ENCODE measurements at places on chromosomes 11 and 22.
A peak's percentile ranks its signal among the peaks of the same experiment; 100 is the strongest.

DNA sequence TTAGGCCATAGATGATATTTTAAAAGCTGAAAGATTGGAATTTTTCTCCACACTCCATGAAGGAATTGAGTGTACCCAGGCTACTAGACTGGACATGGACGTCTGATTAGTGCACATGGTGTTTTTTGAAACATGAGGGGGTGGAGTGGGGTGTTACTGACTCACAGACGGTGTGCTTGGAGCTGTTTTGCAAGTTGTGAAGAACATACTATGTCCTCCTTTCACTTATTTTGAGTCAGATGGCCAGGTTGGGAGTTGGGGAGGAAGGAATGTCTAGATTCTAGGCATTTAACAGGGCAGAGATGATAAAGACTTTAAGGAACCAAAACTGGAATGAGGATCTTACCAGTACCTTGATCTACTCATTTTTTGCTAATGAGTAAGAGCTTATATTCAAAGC is 158.1 kb upstream of the MTNR1B start:
- DNase-seq, result no peak

DNA sequence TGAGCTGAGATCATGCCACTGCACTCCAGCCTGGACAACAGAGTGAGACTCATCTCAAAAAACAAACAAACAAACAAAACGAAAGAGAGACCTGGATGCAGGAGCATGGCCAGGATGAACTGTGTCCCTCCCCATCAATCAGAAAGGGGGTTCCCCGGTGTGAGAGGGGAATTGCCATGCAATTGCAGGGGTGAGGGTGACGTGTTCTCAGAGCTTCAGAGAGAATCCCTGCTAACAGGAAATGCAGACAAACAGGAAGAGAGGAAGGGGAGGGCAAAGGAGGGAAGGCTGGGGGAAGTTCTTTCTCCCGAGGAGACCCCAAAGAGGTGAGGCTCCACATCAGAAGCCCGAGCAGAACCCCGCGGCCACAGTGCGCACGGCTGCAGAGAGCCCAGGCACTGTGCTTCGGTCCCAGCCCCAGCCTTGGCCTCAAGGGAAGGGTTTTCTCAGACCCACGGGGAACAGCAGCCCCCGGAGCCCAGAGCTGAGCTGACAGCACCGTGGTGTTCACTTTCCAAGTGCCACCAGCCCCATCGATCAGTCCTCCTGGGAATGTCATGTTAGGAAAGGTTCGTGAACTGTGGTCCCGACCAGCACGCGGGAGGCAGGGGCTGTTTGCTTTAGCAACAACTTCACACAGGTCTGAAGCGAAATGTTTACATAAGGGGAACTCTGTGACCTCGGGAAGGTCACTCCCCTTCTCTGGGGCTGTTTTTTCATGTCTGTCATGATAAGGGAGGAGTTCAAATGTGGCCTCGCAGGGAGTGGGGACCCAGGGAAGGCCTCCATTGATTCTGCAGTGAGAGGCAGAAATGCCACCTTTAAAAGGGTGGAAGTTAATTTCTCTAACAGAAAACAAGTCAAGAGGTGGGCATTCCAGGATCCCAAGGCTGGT is 108.0 kb upstream of the ANO1 start:
- DNase-seq, result no peak

GRCh38 chr11:2211113-2211971 is 39.7 kb upstream of the TH start:
- DNase-seq, result no peak

DNA sequence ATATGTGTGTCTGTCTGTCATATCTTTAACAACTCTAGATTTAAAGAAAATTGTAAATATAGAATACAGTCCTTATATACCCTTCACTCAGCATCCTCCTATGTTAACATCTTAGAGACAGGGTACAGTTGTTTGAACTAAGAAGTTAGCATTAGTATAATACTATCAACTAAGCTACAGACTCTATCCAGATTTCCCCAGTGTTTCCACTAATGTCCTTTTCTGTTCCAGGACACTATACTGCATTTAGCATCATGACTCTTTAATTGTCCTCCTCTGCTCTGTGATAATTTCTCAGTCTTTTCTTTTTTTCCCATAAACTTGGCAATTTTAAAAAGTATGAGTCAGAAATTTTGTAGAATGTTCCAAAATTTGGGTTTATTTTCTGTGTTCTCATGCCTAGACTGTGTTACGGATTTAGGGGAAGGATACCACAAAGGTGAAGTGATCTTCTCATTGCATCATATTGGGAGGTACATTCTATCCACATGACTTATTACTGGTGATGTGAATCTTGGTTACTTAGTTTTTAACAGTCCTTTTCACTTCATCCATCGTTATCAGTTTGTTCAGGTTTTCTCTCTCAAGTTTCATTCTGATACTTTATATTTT is 168.4 kb downstream of the SBF2 start:
- no peak for DNase-seq

DNA sequence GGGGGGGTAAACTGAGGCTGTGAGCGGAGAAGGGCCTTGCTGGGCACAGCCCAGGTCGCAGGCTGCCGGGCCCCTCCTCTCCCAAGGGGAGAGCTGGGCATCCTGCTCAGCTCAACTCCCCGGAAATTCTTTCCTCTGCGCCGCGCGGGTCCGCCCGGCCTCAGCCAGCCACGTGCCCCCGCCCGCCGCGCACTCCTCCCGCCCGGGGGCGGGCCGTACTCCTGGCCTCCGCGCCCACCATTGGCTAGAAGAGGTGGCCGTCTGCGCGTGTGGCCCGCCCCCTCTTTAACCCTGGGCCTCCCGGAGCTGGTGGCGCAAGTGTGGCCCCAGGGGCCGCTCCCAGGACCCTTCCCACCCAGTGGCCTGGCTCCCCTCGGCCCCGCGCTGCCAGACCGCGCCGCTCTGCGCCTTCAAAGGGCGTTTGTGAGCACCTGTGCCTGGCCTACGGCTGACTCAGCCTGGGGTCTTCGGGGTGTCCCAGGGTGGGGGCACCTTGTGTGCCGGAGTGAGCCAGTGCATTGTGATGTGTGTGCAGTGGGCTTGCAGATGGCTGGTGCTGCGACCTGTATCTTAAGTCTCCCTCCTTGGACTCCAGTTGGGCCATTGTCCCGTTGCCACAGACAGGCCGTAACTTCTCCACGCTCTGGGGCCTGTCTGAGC is 2.0 kb downstream of the MRGPRF start:
- DNase-seq, result no peak

DNA sequence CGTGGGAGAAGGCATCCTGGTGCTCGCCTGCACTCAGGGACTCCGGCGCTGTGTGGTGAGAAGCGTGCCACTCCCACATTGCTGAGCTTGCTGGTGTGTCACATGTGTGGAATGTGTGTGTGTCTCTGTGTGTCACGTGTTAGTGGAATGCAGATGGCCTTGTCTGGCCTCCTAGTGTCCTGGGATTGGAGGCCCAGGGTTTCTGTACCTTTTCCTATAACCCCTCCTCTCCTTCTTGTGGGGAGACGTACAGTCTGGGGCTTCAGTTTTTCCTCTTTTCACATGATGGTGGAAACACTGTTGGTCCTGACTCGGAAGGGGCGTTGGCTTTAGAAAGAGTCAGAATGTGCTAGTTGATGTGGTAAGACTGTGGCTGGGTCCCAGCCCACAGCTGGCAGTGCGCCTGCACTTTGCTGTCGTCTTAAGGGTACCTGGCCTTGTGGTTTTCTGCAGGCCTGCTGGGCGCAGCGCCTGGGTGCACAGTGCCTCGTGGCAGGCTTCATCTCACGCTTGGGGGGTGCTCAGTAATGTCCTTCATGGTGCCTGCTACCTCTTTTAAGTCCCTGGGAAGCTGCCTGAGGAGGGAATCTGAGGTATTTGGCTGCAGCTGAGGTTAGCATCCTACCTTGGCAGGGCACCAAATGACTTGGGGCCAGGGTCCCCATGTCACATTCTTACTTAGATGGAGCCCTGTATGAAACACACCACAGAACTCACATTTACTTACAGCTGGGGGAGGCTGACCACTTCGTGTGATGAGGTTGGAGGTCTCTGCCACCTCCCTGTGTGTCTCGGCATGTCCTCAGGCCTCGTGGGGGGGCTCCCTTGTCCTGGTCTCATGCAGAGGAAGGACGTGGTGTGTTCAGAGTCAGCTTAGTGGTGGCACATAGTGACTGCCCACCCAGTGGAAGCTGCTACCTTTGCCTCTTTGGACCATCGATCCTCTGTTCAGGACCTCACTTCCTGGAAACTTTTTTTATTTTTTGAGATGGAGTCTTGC is 61.9 kb downstream of the MED15 start:
- peak; percentile 51 for DNase-seq

GRCh38 chr11:73252577-73253191 is 19.5 kb upstream of the P2RY6 start:
- DNase-seq, result no peak

DNA sequence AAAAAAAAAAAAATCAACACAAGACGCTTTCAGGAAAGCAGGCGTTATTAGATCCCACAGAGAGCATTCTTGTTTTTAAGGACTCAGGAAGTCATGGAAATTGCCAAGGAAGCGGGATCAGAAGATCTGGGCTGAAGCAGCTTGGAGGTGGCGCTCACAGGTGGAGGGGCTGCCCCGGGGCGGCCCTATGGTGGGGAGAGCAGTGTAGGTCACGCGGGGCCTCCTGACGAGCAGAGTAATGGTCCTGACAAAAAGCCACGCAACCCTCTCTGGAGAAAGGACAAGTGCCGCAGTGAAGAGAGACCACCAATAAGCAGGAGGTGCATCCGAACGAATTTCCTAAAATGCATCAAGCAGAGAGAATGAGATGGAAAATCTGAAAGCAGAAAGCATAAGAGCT is 407.0 kb downstream of the BRD1 start:
- DNase-seq, result no peak

DNA sequence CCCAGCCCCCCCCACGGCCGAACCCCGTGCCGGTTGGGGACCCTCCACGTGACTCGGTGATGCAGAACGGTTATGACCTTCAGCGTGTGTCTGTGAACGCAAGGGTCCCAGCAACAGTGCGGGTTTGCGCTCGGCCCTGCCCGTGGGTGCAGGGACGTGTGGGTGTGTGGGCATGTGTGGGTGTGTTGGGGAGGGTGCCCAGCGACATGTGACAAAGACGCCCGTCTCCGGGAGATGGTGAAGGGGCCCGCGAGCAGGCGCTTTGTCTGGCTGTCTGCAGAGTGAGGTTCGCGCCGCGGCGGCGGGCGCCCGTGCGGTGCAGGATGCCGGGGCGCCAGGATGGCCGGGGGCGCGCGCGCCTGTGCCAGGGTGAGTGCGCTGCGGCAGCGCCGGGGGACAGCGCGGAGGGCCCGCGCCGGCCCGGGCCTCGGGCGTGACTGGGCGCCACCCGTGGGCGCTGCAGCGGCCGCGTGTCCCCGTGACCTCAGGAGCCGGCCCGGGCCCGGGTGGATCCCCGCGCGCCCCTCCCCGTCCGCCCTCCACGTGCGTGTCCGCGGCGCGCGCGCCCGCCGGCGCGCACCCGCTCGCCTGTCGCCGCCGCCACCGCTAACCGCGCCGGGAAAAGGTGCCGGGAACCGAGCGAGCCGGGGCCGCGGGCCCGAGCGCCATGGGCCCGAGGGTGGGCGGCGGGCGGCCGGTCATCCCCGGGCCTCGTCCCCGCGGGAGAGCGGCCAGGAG is at the start of gene LRFN4:
Gene LRFN4, plus strand, starts transcription at position 569 of the 738 bp plus-strand sequence. CDS start 681 bp downstream, outside the sequence.
- DNase-seq, result no peak

- DNase-seq, result no peak
These were observed 76.9 kb downstream of the PIWIL3 start for GRCh38 chr22:24697621-24698082.

GRCh38 chr11:57164317-57164716 is 17.4 kb upstream of the LRRC55 start:
- DNase-seq, result no peak

- DNase-seq, result no peak
These were observed 72.3 kb downstream of the PRMT3 start for GRCh38 chr11:20459865-20460264.

GRCh38 chr22:19929586-19930550 is 11.7 kb upstream of the COMT start:
- DNase-seq, result no peak

DNA sequence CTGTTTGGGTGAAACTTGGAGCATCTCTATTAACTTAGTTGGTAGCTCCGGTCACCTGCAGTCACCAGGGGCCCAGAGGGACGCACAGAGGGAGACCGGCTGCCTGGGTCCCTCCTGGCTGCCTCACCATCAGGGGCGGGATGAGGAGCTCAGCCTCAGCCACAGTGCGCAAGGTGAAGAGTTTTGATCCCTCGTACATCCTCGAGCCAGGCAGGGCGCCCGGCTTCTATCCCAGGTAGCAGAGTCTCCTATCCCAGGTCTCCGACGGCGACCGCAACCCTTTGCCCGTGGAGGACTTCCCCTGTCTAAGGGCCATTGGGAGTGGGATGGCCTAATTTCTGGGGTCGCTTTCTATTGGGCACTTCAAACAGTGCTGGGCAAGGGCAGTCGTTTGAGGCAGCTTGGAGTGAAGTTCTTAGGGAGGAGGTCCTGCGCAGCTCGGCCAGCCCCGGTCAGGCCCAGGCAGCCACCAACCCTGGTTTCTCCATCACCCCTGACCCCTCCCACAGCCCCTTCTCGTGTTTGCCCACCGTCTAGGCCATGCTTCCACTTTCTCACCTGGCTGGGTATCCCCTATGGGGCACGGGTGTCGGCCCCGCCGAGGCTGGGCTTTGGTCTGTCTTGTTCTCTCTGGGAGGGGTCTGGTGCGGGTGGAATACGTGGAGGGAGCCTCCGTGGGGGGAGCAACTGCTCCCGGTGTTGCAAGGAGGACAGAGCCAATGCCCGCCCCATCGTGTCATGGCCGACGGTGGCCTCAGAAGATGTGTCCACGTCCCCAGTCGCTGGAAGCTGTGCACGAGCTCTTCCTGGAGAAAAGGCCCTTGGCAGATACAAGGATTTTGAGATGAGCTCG is 3.6 kb upstream of the MRGPRG start:
- no peak for DNase-seq

GRCh38 chr11:77300695-77301094 is 791 bp downstream of the GDPD4 start:
- no peak for DNase-seq

DNA sequence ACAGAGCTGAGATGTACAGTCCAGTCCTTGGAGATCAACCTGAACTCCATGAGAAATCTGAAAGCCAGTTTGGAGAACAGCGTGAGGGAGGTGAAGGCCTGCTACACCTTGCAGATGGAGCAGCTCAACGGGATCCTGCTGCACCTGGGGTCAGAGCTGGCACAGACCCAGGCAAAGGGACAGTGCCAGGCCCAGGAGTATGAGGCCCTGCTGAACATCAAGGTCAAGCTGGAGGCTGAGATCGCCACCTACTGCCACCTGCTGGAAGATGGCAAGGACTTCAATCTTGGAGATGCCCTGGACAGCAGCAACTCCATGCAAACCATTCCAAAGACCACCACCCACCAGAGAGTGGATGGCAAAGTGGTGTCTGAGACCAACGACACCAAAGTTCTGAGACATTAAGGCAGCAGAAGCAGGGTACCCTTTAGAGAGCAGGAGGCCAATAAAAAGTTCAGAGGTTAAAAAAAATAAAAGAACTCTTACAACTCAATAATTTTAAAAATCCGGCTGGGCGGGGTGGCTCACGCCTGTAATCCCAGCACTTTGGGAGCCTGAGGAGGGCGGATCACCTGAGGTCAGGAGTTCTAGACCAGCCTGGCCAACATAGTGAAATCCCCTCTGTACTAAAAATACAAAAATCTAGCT is 69.9 kb upstream of the RTL6 start:
- DNase-seq, result peak; percentile 45
